ENCODE measurements at places on chromosomes 6 and 20. TPM values are rescaled to one million over a fixed set of nuclear protein-coding genes. Genes with fewer than 3 reads are reported as not detected.

- ATAC-seq = no peak
Measured at GRCh38 chr6:111581957-111582356, 23.7 kb downstream of the TRAF3IP2 start.

TXLNB gene
- 2.7 TPM for total RNA-seq

DNA sequence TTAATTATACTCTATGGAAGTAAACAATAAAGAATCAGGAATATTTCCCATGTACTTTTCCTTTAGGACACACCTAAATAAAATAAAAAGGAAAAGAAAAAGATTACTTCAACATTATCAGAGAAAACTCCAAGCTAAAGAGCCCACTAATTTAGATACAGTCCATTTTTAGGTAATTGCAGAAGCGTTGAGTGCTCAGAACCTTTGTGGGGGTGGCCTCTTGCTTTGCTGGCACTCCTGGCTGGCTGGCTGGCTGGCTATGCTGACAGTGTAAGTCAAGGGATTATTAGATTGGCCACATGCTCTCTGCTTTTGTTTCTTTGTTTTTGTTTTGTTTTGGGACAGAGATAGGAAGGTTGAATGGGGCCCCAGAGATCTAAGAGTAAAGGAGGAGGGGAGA lies at the start of gene GJE1:
Gene GJE1 (plus strand): TSS at position 301 of the 400 bp plus-strand sequence. CDS start 234 bp downstream, outside the sequence.
- ATAC-seq = no peak

DNA sequence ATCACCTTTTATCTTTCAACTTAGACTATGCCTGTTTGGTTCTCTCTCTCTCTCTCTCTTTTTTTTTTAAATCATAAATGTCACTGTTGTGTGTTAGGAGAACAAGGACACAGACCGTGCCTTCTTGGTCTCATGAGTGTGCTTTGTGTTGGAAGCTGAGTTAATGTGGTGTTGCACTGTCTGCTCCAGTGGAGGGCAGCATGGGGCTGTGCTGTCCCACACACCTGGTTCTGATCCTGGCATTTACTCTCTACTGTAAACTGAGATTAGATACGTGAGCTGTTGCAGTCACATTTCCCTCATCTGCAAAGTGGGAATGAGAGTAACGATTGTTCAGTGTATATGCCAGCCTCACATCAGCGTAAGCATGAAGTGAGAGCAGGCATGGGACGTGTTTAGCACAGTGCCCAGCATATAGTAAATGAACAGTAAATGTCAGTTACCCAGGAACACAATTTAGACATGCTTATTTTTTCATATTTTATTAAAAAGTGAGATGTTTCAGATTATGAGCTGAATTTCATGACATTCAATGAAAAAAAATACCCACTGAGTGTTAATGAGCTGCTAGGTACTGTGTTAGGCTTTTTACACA lies 161.1 kb downstream of the FARS2 start:
- ATAC-seq = no peak

SLC18B1 gene
- 7.8 TPM for total RNA-seq

DNA sequence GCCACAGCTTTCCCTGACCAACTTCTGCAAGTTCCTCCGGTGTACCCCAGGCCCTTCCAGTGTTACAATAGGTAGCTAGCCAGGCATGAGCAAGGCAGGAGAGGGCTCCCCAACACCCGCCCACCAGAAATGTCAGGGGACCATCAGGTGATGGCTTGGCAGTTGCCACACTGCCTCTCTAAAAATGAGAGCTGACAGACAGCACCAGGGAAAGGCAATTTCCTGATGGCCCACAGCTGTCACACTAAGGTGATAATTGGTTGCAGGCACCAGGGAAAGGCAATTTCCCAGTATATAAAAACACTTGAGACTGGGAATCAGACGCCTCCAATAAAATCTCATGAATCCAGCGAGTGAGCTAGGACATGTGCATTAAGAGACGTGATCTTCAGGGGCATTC lies 49.9 kb downstream of the PXDC1 start:
- no peak for ATAC-seq

DNA sequence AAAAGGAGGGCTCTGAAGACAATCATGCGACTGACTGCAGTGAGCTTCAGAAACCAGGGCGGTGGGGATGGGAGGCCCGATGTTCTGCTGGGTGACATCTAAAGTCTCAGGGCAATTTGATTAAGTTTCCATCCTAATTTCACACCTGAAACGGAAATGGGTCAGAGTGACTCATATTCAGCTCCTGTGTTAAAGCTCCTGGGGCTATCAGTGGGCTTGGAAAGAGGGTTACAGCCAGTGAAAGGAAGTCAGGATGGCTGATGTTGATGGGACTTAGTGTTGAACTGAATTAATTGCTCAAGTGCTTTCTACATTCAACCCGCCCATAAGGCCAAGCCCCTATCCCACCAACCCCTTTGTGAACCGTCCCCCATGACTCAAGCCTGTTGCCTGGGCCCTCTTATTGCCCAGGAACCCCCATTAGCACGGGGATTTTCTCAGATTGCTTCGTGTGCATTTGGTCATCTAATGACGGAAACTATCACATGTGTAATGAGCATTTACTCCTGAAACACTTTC lies 47.1 kb upstream of the TBC1D7 start:
- ATAC-seq = no peak

MAP3K4 gene
- 19.5 TPM for total RNA-seq

GRCh38 chr6:131602781-131603312 lies 25.2 kb downstream of the MED23 start:
- no peak for ATAC-seq

- ATAC-seq = no peak
Measured at GRCh38 chr6:80676386-80676785, 569.9 kb downstream of the BCKDHB start.

TCEA2 gene
- 38.4 TPM for total RNA-seq

DNA sequence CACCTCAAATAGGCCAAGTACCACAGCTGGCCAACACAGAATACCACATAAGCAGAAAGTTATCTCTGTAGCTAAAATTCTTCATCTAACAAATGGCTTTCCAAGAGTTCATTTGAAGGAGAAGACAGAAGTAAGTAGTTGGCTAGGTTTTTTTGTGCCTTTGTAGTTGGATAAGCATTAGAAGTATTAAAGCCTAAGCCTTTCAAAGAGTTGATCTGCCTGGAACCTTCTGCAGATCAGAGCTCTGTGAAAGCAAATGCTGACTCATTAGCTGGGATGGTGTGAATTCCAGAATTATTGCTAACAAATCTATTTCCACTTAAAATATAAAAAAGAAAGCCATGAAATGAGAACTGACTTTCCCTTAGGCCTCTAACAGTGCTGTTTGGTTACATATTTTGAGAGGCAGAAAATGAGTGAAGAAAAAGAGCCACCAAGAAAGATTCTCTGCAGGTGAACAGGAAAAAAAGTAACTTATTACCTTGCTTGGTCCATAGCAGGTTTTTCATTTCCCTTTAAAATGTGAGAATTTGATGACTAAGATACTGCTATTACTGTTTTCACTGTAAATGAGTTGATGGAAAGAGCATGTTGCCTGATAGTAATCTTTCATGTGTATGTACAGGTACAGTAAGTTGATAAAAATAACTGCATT lies 763.2 kb upstream of the FLRT3 start:
- no peak for ATAC-seq

GPR63 gene
- total RNA-seq = 0.64 TPM

DNA sequence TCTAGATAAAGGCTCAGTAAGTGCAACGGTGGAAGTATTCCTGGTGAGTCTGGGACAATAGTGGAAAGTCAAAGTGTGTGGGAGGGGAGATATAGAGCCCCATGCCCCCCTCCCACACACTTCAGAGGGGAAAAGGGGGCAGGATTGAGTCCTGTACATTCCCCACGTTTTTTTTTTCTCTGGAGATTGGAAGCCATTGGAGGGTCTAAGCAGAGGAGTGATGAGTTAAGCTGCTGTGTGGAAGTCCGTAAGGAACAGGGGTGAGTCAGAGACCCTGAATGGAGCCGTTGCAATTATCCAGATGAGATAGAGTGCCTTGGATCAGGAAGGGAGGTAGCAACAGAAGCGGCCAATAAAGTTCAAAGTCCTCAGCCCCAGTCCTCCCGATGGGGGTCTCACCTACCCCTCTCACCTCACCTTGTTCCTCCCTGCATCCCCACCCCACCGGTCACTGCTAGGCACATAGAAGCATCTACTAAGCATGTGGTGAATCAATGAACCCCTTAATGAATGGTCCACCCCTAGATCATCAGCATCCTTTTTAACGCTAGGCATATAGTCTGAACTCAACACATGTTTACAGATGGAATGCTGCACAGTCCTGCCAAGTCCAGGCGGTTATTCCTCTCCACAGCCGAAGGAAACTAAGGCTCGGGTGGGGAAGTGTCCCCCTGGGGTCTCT lies 662 bp upstream of the SLC9A8 start:
- ATAC-seq = peak; percentile 43

DNA sequence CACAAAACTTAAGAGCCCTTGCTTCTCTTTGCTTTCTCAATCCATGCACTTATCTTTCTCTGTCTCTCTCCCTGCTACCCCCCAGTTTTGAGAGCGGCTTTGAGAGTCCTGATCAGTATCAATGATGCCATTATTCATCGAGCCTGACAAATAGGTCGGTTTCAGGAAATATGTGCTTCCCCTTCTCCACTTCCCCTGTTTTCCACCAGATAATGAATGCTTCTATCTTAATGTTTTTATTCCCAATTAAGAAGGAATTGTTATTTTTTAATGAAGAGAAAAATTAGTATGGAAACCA lies 117.7 kb downstream of the KIF13A start:
- ATAC-seq = no peak

DLK2 gene
- 5.9 TPM for total RNA-seq

Measured in motor neuron (in vitro differentiated cells).